Caki2 (cell line): ENCODE measurements at places on chromosomes 5 and 9.

DNA sequence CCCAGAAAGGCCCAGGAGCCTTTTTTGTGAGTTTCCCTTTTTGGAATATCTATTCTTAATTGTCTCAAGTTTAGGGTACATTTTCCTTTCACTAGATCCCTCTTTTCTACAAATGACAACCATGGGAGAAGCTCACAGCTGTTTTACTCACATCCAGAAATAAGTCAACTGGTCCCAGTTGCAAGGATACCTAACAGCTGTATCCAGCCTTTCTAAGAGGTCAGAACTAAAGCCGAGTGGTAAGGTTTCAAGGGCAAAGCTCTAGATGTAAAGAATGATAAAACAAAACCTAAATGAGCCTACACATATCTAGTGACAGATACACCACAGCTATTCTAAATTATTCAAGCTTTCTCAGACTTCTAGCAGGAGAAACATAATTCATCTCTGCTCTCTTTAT lies 4.4 kb downstream of the FGF10 start:
- no peak for DNase-seq

- no peak for DNase-seq
Measured at GRCh38 chr9:78143281-78144007, 92.4 kb upstream of the CEP78 start.

DNA sequence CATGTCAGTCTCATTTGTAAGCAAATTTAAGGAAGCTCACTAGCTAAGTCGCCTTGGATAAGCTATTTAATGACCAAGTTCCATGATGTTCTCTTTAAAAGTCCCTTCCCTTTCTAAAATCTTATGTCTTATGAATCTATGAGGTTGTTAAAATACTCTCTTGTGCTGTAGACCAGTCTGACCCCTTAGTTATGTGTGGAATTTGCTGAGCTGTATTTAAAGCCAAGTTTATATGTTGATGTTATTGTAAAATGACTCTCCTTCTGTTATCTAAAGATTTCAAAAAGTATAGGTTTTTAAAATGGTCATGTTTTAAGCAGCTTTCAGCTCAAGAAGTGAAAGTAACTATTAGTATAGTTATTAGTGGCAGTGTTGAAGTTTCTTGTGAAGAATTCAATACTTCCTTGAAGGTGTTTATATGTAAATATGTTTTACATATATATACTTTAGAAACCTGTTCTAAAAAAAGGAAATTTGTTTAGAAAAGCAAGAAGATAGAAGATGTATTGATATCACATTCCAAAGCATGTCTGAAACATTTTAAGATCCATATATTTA lies 92.2 kb downstream of the CDC42SE2 start:
- DNase-seq = no peak

DNA sequence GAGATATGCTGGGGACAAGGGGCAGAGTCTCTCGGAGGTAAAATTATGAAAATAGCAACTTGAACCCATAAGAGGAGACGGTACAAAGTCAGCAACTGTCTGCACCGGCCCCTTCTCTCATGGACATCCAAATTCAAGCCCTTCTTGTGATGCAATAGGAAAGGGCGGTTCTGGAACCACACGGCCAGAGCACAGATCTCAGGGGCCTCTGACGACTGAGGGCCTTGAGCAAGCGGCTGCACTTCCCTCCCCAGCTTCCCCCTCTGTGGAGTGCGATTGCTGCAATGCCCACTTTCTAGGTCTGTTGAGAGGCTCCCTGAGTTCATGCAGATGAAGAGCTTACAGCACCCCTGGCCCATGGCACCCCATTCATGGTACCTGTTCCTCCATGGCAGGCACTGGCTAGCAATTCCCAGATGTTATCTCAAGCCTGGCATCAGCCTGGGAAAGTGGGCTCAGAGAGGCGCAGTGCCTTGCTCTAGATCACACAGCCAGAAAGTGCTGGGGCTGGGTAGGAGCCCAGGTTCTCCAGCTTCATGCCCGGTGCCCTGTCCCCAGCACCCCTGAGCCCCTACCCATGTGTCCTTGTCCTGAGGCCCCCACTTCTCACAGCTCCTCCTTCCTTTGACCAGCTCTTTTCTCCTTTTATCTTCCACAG lies 17.7 kb upstream of the CPLX2 start:
- no peak for DNase-seq

- no peak for DNase-seq
Measured at GRCh38 chr9:113922160-113922559, 46.1 kb downstream of the ZNF618 start.

- DNase-seq = no peak
Measured at GRCh38 chr5:15943487-15943886, 236.1 kb downstream of the MARCHF11 start.

- DNase-seq = no peak
Measured at GRCh38 chr5:5306696-5307095, 115.8 kb upstream of the ICE1 start.

DNA sequence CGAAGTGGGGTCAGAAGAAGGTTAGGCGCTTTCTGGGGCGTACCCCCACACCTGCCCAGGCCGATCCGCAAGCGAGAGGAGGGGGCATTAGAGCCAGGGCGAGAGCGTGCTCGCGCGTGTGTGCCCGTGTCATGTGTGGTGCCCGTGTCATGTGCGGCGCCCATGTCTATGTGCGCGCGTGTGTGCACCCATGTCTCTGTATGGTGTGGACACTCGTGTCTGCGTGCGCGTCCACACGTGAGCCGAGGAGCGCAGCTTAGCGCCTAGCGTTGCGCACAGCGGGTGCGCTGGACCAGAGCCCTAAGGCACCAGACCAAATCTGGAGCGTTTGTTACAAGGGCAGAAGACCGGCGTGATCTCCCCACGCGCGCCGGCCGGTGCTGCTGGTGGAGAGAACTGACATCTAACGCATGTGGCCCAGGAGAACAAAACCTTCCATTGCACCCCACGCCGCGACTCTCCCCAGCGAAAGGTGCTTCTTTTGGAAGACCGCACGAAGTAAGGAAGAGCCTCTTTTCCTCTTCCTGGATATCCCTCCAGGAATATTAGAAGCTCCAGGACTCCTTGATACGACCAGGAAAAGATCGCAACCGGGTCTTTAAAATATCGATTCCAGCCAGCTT lies 644 bp downstream of the NIM1K start:
- no peak for DNase-seq

DNA sequence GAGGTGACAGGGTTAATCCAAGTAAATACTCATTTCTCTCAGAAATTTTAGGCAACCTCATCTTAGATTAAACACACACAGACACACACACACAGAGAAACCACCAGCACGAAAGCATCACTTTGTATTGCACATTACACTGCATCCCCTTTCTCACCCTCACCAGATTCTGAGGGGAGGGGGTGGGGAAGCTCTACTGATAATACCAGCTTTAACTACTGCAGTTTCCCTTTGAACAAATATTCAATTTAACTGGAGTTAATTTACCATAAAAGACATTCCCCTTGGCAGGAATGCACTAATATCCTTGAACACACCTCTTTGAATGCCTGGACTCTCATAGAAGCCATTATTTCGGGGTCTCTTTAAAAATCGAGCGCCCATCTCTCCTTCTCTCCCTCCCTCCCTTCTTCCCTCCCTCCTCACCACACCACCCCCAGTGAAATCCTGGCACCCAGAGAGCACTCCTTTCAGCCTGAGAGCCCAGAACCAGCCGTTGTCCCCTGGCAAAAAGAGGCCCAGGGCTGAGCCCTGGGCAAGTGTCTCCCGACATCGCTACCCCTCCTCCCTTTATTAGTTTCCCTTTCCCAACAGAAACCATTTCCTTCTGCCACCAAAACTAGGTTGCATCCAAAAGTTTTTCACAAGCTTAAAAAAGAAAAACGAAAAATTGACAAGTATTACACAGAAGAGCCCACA lies 2.8 kb upstream of the NFIB start:
- peak; percentile 52 for DNase-seq

DNA sequence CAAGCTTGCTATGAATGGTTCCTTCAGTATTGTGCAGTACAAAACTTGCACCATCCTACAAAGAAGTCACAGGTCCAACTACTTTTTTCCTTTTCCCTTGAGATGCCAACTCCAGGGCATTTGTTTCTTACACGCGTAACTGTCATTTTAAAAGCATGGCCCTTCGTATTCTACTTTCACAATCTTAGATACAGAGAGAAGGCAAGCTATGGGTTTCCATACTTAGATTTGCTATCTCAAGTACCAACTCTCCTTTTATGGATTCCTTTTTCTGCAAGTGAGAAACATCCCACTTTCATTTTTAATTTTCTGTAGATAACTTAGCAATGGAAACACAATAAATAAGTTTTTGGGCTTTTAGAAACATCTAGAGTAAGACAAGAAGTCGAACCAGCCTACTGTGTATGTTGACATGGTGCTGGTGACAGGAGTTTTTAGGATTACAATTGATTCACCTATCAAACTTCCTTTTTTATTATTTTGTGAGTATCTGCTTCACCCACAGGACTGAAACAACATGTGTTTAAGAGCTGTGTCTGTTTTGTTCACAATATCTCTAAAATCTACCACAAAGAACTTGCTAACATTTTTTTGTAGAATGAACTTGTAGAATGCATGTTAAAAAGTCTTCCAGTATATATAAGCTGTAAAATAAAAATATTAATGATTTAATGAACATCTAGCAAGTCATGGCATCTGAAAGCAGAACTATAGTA lies 124.1 kb downstream of the FAM174A start:
- no peak for DNase-seq

DNA sequence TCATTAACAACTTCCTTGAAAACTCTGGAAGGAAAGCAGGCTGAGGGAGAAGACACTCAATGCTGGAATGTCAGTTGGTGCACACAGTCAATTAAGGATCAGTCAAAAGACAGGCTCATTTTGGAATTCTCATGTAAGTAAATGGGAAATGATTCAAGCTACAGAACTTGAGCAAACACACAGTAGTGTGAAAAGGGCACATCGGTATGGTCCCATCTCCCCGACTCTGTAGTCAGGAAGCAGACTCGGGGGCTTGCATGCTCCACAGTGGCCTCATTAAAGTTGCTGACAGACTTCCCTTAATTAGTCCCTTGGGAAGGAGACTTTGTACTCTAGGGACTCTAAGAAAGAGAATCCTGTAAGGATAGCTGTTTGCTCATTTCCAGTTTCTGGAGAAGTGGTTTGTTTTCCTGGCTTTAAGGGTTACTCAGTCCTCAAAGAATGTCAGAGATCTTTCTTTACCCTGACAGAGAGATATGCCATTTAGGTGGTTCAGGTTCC lies 339.2 kb downstream of the ADAMTS6 start:
- DNase-seq = no peak

DNA sequence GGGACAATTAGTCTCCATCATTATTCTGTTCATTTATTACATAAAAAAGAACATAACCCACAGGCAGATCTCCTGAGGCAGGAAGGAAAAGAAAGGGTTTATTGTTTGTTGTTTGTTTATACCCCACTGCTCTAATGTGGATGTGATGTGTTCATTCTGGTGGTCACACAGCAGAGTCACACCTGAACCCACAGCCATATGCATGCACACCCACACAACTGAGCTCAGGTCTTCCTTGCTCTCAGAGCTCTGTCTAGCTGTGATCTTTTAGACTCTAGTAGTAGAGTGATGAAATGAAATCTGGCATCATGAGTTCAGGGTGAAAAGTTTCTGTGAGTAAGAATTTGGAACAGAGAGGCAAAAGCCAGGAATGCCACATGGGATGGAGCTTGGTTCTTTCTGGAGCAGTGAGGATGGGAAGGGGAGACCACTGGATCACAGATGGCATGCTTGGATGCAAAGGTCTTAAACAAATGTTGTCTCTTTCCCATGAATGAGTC lies 227.0 kb downstream of the PAPPA start:
- no peak for DNase-seq

GRCh38 chr9:13430368-13431221 lies 151.1 kb upstream of the MPDZ start:
- no peak for DNase-seq

DNA sequence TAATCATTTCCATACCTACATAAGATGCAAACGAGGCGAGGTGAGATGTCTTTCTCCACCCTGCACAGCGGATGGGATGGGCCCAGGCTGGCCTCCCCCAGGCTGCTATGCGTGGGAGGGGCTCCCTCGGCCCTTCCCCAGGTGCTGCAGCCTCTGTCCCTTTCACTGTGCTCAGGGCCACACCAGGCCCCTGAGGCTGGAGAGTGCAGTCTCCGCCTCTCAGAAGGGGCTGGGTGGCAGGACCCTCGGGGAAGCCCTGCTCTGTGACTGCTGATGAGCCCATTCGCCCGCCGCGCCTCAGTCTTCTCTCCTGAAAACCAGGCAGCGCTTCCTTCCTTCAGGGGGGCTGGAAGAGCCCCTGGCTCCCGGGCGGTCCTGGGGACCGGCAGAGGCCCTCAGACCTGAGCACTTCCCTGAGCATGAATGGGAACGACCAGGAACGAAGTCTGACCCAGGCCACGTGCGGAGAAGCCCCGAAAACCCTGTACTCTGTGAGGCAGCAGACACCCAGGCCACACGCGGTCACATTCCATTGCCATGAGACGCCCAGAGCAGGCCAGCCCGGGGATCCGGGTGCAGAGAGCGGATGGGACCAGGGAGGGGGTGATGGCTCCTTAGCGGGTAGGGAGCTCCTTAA lies 21.9 kb upstream of the NOTCH1 start:
- DNase-seq = peak; percentile 58

GRCh38 chr5:107285772-107286171 lies 385.0 kb downstream of the EFNA5 start:
- DNase-seq = no peak

- DNase-seq = no peak
Measured at GRCh38 chr9:83034026-83034425, 28.9 kb downstream of the RASEF start.
